CD4-positive, alpha-beta T cell treated with Interleukin-1 beta for 1 hour (primary cell): ENCODE measurements at places on chromosomes 6 and 20.

- no peak for DNase-seq
These were observed 192.5 kb upstream of the PLCB4 start for GRCh38 chr20:8876366-8876765.

- no peak for DNase-seq
These were observed 18.8 kb downstream of the ZNF292 start for GRCh38 chr6:87174078-87174579.

DNA sequence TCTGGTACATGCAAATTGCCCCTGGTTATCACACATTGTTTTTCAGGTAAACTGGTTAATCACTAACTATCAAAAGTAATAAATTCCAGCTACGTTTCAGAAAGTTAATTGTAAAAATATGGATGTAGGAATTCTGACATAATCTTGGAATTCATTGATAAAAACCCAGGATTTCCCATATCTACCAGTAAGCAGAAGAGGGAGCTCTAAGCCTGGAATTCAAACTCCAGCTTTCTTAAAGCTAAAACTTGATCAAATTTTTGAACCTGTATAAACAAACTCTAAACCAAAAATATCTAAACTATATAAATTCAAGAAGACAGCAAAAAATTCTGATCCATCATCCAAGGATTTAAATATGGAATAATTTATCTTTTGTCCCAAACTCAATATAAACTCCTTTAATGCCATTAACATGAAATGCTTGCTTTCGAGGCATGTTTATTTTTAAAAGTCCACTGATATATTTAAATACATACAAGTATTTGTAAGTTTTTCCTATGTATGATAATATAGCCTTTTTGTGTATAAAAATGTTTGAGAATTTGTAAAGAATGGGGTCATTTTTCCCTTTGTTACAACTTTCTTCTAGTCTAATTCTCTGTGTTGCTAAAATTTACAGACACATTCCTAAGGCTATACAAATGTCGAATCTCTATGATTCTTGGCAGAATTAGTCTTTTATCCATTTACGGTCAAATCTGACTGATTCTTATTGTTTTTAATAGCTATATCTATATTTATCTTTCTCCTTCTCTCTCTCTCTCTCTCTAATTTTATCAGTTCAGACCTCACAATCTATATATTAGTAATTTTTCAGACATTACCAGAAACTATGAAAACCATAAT lies 91.4 kb upstream of the RNF217 start:
- no peak for DNase-seq

GRCh38 chr6:37209461-37210205 lies 39.7 kb downstream of the PIM1 start:
- peak; percentile 55 for DNase-seq

DNA sequence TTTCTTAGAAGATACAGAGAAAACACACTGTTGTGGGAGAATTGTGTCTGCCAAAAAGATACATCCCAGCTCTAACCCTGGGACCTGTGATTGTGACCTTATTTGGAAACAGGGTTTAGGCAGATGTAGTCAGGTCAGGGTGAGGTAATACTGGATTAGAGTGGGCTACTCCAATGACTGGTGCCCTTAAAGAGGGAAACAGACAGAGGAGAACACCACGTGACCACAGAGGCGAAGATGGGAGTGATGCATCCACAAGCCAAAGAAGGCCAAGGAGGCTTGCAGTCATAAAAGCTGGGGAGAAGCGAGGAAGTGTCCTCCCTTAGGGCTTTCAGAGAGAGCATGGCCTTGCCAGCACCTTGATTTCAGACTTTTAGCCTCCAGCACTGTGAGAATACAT lies 35.6 kb downstream of the SLC52A3 start:
- DNase-seq, result no peak

GRCh38 chr6:113385020-113385431 lies 472.1 kb upstream of the MARCKS start:
- no peak for DNase-seq

- DNase-seq, result no peak
These were observed 15.7 kb downstream of the BMP7 start for GRCh38 chr20:57250607-57251343.

DNA sequence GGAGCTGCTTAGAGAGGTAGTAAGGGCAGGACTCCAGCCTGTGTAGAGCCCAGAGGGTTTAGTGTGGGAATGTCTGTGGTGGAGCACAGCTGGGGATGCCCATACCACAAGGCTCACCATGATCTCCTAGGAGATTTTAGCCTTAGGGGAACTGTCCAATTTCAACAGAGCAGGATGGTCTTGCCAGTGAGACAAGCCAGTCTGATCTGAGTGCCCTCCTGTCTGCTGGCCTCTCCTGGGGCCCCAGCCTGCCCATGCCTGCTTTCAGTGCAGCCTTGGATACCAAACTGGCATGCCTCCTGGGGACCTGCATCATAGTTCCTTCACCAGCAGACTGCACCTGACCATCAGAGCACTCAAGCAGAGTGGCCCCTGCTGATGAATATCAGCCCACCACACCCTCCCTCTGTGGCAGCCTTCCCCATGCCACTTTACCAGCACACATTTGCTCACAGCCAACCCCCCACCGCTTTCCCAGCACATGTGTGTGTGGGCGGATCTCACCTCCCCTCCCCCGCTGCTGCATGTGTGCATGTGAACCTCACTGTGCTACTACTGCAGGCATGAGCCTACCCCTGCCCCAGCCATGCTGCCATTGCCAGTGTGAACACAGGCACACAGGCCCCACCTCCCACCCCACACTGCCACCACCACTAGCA lies 7.9 kb upstream of the TREM1 start:
- DNase-seq, result no peak

DNA sequence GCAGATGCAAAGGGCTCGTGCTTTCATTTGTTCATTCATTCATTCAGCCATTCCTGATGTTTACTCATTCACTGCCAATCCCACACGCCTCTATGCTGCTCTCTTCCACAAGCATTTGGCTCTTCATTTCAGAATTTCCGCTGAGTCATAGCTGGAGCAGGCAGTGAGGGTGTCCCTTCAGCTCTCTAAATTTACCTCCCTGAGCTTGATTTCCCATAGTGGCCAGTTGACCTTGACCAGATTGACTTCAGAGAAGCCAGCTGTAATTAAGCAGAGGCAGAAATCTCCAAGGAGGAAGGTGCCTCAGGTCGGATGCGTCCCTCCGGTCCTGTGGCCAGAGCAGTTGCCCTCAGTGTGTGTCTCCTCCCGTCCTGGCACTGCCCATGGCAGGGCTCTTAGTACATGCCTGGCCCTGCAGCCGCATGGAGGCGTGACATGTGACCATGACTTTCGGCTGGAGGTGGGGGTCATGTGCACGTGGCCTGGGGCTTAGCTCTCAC lies 267.2 kb upstream of the ECI2 start:
- no peak for DNase-seq

DNA sequence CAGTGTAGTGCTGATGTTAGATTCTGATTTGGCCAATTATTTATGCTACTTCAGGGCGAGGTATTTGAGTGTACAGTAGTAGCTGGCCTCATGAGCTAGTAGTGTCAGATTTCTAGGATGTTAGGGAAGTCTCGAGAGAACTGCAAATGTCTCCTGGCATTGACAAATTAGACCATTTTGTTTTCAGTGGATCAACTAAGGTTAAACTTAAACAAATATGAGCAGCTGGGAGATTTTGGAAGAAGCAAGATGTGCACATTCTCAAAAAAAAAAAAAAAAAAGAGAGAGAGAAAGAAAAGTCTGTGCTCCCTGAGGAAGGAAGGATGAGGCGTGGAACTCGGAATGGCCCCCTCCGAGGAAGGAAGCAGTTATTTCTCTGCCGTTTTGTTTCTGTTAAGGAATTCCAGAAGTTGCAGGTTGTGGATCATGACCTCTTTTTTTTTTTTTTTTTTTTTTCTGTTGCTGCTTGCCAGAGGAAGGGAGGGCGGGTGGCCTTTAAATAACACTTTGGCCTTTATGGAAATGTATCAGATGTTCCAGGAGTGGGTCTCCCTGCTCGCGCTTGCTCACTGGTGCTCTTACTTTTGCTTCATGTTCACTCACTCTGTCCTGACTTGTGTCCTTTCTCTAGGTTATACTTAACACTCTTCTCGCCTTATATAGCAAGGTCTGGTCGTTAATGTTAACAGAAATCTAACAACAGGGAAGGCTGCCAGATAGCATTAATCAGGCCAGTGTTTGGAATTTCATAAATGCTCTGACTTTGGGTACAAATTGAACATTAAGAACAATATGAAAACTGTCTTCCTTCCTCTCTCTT lies 124.4 kb downstream of the TCP11 start:
- DNase-seq, result no peak

DNA sequence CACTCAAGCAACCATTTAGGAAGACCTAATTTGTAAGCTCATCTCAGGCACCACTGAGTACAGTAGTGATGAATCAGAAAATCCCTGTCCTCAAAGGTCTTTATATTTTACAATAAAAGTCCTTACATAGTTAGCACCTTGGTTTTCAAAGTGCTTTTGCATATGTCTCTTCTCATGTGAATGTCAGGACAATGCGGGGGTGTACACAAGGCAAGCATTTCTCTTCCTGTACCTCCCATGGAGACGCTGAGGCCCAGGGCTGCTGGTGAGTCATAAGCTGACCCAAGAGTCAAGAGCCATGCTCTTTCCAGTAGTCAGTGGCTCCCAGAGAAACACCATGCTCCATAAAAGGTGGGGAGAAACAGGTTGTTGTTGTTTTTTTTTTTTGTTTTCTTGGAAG lies 174.0 kb downstream of the GJA10 start:
- DNase-seq, result no peak
